Stimulated activated effector memory CD8-positive, alpha-beta T cell treated with anti-CD3 and anti-CD28 coated beads, Interleukin-12 subunit alpha, Interleukin-12 subunit beta, amount 100 ng/mL, for 72 hours (primary cell): ENCODE measurements at places on chromosomes 5 and 9.

GRCh38 chr9:107127608-107128007 is 155.5 kb upstream of the RAD23B start:
- no peak for DNase-seq

- DNase-seq, result no peak
These were observed 117.7 kb upstream of the ACTBL2 start for GRCh38 chr5:57600321-57600720.

- DNase-seq, result no peak
These were observed 446.1 kb upstream of the CDH6 start for GRCh38 chr5:30747412-30747811.

GRCh38 chr5:168110870-168111832 is 180.3 kb upstream of the WWC1 start:
- DNase-seq, result no peak

DNA sequence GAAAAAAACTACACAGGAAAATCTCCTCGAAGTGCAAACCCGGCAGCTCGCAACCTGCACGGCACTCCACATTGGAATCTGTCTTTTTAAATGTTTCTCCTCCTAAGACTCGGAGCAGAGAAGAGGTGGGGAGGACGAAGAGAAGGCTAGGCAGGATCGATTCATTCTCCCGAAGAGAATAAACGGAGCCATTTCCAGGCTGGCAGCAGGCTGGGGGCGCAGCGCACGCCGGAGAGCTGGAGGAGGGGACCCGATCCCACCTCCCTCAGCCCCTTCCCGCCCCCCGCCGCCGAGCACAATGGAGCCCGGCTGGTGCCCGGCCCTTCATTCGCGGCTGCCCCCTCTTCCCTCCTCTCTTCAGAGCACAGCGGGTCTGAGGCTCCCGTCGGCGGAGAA is 628 bp downstream of the HOMER1 start:
- peak; percentile 55 for DNase-seq

DNA sequence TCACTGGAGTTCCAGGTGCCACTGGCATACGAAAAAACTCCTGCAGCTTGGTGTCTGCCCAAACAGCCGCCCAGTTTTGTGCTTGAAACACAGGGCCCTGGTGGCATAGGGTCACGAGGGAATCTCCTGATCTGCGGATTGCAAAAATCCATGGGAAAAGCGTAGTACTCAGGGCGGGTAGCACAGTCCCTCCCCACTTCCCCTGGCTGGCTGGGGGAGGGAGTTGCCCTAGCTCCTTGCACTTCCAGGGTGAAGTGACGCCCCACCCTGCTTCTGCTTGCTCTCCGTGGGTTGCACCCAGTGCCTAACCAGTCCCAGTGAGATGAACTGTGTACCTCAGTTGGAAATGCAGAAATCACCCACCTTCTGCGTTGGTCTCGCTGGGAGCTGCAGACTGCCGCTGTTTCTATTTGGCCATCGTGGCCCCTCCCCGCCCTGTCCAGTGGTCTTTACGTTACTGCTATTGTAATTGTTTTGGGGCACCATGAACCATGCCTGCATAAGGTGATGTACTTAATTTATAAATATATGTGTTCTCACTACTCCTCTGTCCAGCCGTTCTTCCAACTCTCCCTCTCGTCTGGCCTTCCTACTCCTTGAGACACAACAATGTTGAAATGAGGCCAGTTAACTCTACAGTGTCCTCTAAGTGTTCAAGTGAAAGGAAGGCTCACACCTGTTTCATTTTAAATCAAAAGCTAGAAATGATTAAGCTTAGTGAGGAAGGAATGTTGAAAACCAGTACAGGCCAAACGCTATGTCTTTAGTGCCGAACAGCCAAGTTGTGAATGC is 65.9 kb downstream of the CCDC171 start:
- no peak for DNase-seq

DNA sequence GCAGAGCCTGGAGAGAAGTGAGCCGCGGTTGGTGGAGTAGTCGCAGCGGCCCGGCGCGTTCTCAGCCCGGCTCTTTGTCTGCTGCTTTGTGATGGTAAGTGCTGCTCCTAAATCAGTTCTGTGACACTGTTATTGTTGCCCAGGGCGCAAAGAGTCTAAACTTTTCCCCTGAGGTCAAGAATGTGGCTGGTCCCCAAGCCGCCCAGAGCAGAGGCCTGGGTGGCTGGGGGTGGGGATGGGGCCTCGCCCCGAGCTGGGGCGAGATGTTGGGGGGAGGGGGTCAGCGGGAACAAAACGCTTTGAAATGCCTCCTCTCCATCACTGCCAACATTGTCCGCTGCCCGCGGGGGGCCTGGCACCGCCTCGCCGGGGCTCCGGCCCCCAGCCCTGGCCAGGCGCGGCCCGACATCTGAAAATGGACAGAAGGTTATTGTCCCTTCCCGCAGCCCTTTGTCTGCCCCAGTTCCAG is 11.7 kb upstream of the CERCAM start:
- DNase-seq, result no peak

GRCh38 chr9:87581513-87581912 is 83.8 kb downstream of the DAPK1 start:
- no peak for DNase-seq

GRCh38 chr9:3343671-3344070 is 182.1 kb downstream of the RFX3 start:
- DNase-seq, result no peak

GRCh38 chr5:43601454-43602260 is 1.3 kb upstream of the NNT start:
- no peak for DNase-seq

DNA sequence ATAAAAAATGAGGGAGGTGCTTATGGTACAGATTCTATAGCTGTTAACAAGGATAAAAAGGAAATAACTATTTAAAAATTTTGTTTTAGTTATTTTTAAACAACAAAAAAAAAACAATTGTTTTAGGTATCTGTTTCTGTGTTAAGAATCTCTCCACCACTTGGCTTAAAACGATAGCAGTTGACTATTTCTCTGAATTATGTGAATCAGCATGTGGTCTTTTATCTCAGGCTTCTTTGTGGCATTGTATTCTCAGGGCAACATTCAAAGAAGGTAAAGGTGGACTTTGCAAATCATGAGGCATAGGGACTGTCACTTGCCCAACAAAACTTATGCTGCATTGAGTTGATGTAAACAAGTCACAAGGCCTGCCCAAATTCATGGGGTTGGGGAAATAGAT is 55.2 kb downstream of the ERBIN start:
- no peak for DNase-seq
